Progenitor cell of endocrine pancreas (in vitro differentiated cells): ENCODE measurements at places on chromosomes 5 and 9.

DNA sequence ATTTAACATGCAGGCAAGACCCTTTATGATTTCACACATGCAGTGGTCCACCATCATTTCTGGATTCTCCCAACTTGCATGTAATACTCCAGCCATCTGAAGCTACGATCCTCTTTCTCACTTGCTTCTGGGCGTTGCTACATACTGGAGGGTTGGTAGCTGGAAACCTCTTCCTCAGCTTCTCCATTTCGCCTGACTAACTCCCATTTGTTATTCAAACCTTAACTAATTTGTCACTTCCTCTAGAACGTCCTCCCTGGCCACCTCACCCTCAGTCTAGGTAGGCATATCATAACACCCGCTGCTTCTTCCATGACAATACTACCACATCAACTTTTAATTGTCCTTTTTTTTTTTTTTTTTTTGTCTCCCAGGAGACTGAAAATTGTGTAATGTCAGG is 72.6 kb upstream of the EQTN start:
- no peak overlapping the region for H3K4me3 ChIP-seq
- no peaks in the 10 kb centered on the region for H3K27me3 ChIP-seq
- H3K27ac ChIP-seq: no peak overlapping the region
- H3K36me3 ChIP-seq: no peaks in the 10 kb centered on the region

- peaks cover 14% of the 10 kb centered on the region for H3K36me3 ChIP-seq
- DNase-seq: no peak
- H3K4me3 ChIP-seq: no peak overlapping the region
- no peaks in the 10 kb centered on the region for H3K27me3 ChIP-seq
- H3K27ac ChIP-seq: peak overlapping the region; percentile 29
- H3K4me1 ChIP-seq: peaks cover 9% of the 10 kb centered on the region
Observed at GRCh38 chr5:126471875-126472537, 48.8 kb downstream of the GRAMD2B start.

DNA sequence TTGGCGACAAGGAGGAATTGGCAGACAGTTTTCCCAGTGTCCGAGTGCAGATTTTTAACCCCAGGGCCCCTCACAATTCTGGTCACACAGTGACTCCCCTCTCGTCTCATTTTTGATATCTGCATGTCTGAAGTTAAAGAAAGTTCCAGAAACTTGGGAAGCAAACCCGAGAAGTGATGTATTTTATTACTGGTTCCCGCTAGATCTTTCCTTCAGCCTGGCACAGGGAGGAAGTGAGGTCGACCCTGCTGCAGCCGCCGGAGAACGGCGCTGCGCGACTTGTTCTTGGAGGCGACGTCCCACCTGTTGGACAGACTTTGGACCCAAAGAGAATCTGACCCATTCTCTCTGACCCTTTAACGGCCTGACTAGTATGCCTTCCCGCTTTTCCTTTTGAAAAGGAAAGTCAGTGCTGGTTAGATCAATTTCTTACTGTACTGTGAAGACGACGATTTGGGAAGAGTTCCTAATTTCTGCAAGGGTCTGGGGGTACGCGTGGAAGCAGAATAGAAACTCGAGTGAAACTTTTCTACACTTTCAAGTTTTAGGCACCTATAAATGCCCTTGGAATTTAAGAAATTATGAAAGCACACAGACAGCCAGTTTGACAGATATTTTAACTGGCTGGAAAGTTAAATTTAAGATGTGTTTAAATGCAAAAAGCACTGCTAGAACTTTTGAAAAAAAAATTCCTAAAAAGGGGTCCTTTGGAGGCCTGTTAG is 744 bp downstream of the OTULIN start:
- H3K27ac ChIP-seq: peak overlapping the region; percentile 93
- peaks cover 2% of the 10 kb centered on the region for H3K36me3 ChIP-seq
- H3K4me3 ChIP-seq: peak overlapping the region; percentile 87
- DNase-seq: peak; percentile 12
- peaks cover 28% of the 10 kb centered on the region for H3K4me1 ChIP-seq

DNA sequence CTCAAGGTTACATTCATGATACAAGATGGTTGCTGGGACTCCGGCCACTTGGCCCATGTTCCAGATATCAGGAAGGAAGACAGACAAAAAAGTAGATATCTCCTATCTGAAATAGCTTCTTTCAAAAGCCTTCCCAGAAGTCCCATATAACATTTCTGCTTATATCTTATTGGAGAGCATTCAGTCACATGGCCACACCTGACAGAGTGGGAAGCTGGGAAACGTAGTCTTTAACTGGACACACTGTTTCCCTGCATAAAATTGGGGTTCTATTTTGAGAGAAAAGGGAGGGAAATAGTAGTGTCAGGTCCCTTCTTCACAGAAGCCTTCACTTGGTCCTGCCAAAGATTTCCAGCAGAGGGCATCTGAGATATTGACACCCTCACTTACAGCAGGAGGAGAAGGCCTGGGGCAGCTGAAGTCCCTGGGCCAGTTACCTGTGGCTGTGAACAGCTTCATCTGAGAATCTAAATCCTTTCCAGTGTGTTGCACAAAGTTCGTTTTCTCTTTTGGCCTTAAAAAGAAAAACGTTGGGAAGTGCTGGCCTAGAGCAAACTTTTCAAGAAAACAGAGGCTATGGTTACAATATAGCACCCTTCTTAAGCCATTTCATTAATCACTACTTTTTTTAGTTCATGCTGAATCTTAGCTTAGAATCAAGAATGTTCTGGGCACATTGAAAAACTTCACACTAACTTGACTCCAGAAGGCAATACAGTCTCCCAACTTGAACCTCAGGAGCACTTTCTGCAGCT is 33.5 kb downstream of the SPEF2 start:
- H3K27ac ChIP-seq: no peak overlapping the region
- DNase-seq: no peak

GRCh38 chr5:155727512-155728145 is 599.3 kb upstream of the SGCD start:
- no peak overlapping the region for H3K27ac ChIP-seq
- no peak for DNase-seq
- no peaks in the 10 kb centered on the region for H3K36me3 ChIP-seq
- peaks cover 3% of the 10 kb centered on the region for H3K4me1 ChIP-seq
- peak overlapping the region; percentile 56 for H3K4me3 ChIP-seq

GRCh38 chr5:127758766-127759283 is 55.6 kb downstream of the CCDC192 start:
- DNase-seq: no peak
- no peaks in the 10 kb centered on the region for H3K36me3 ChIP-seq
- no peaks in the 10 kb centered on the region for H3K27me3 ChIP-seq
- peaks cover 51% of the 10 kb centered on the region for H3K4me1 ChIP-seq

DNA sequence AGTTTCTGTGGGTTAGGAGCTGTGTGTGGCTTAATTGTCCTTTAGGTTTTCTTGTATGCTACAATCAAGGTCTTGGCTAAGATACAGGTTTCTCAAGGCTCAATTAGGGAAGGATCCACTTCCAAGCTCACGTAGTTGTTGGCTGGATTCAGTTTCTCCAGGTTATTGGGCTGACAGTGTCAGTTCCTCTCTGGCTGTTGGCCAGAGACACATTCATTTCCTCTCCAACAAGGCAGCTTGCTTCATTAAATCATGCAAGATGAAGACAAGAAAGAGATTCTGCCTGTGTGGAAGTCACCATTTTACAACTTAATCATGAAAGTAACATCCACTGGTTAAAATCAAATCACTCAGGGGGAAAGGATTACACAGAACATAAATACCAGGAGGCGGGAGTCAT is 275.7 kb upstream of the KIF2A start:
- no peak overlapping the region for H3K4me3 ChIP-seq
- no peak for DNase-seq
- H3K27me3 ChIP-seq: no peaks in the 10 kb centered on the region

- H3K36me3 ChIP-seq: peaks cover 6% of the 10 kb centered on the region
- peak overlapping the region; percentile 5 for H3K27ac ChIP-seq
- peak overlapping the region; percentile 80 for H3K4me3 ChIP-seq
- peaks cover 23% of the 10 kb centered on the region for H3K4me1 ChIP-seq
Observed at GRCh38 chr9:123928533-123929176, 1.3 kb downstream of the DENND1A start.

DNA sequence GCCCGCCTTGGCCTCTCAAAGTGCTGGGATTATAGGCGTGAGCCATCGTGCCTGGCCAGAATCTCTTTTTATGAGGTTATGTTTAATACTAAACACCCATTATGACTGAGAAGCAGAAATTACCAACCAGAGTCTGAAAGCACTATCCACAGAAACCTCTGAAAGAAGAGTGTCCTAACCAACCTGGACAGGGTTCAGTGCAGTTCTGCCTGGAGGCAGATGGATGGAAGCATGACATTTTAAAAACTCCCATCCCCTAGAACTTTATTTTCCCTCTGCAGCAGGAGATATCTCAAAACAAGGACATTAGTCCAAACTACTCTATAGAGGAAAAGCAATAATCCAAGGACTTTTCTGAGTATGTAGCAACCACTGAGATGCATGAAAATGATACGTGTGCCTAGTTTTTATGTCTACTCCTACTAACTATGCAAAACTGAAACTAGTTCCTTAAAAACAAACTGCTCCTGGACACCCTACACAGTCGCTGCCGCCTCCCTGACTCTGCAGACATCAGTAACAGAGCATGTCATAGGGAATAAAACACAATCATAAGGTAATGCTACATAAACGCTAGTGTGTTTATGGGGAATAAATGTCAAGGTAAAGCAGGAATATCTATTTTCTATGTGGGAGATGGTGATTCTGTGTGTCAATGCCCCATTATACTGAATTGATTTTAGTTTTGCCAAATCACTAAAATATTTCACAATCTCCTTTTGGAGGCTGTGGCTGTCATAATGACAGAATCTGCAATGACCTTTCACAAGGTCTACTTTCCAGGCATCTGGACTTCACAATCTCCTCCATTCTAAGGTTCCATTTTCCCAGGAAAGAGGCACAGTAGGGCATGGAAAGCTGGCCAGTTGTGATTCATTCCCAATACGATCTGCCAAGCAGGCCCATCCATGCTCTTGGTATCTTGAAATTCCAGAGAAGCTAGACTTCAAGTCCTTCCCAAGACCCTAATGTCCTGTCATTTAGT is 122.8 kb downstream of the SIL1 start:
- no peaks in the 10 kb centered on the region for H3K27me3 ChIP-seq
- H3K4me3 ChIP-seq: no peak overlapping the region
- H3K36me3 ChIP-seq: no peaks in the 10 kb centered on the region
- no peak overlapping the region for H3K27ac ChIP-seq
- DNase-seq: no peak
